ENCODE measurements at places on chromosomes 13 and 19.

- peak; percentile 42 for DNase-seq
These were observed 17.8 kb downstream of the C2CD4C start for GRCh38 chr19:391207-391557.

DNA sequence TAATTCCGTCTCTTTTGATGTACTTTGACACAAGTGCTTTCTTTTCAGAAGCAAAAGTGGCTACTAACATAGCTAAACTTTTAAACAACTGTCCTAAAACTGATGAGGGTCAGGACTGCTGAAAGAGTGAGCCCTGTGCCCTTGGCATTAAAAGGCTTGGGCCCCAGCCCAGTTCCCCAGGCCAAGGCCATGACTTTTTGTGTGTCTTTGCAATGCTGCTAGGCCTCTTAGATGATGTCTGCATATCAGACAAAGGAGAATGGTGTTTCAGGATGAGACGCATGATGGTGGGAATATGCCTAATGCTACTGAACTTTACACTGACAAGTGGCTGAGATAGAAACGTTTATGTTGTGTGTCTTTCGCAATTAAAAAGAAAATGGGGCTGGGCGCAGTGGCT, 38.0 kb downstream of the SLC7A9 start:
- no peak for DNase-seq

- DNase-seq = no peak
These were observed 40.8 kb downstream of the SERPINE3 start for GRCh38 chr13:51380269-51380668.

GRCh38 chr13:27961227-27962085, 7.7 kb downstream of the CDX2 start:
- no peak for DNase-seq

- no peak for DNase-seq
These were observed 67.9 kb upstream of the ITM2B start for GRCh38 chr13:48165063-48165462.

- no peak for DNase-seq
These were observed 752 bp upstream of the HAS1 start for GRCh38 chr19:51724543-51724942.

DNA sequence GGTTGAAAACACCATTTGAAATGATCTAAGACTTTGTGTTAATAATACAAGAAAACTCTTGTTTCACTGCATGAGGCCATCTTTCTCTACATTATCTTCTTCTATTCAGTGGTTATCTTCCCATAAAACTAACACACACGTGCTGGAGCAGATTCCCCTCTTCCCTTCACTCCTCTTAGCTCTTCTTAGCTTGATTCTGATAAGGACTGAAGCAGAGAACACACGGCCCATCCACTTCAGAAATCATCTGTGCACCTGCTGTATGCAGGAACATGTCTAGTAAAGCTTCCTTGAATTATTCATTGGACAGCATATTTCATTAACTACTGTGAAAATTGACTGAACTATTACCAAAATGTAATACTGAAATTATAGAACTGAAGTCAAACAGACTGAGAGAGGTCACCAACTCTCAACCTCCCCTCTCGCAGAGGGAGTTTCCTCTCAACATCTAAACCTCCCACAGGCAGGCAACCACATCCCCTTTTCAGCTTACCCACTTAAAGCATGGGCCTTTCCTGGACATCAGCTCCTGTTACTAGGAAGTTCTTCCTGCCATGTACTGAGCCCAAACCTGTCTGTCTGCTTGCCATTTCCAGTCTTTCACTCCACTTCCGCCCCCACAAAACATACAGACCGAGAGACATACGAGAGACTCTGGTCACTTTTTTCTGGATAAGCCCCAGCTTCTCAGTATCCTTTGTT, 113.9 kb downstream of the CRYL1 start:
- DNase-seq = peak; percentile 20

DNA sequence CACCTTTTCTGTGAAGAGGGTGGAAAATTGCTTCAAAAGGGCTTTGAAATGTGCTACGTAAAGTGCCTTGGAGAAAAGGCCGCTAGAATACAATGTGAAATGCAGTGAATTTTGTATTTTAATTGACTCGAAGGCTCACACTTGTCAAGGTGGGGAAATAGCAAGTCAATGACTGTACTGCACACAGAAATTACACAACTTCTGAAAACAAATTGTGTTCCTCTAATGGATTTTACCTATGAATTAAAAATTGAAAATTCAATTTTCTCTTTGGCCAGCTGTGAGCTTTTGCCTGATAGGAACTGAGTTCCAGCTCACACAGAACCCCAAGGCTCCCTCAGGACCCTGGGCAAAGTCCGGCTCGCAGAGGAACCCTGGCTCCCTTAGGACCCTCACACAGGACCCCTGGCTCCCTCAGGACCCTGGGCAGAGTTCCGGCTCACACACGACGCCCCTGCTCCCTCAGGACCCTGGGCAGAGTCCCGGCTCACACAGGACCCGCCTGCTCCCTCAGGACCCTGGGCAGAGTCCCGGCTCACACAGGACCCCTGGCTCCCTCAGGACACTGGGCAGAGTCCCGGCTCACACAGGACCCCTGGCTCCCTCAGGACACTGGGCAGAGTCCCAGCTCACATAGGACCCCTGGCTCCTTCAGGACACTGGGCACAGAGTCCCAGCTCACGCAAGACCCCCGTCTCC, 324.9 kb downstream of the UQCRFS1 start:
- DNase-seq = no peak

DNA sequence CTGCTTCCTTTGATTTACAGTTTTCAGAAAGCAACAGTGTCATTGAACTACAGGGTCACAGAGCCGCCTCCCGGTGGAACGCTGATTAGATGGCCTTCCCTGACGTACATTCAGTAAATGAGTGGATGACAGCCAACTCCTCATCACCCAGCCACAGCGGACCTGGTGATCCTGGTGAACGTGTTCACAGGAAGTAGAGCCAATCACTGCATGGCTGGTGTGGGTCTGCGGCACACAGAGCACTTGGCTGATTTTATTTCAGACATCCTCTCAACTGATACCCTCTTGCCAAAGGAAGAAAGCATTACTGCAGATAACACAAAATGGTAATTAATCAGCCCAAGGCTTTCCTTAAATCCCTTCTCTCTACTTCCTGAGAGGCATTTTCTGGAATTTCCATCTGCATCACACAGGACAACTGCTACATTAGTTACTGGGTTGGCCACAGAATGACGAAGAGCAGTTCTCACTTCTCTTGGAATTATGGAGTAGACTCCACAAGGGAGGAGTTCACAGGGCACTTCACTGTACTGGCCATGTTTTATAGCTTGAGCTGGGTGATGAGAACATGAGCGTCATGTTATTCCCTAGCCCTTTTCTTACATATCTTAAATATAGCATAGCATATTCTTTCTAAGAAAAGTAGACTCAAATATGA, 84.0 kb upstream of the SLC7A1 start:
- no peak for DNase-seq

GRCh38 chr13:90933097-90933826, 414.2 kb upstream of the MIR17HG start:
- no peak for DNase-seq

DNA sequence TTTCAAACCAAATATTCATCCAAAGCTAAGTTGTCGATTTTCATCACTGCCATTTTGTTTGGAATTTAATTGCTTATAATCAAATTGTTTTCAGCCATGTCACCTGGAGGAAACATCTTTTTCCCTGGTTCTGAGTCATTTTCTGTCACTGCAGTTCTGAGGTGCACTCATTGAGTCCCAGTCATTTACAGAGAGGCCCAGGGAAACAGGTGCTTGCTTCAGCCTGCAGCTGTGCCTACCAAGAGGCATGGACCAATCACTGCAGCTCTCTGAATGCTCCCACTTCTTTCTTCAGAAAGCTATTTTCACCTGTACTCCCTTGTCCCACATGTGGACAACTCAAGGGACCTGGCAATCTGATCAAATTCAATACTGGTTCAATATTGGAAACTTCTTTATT, 308.1 kb downstream of the COG6 start:
- peak; percentile 22 for DNase-seq

GRCh38 chr19:44499559-44499958, 763 bp downstream of the ZNF180 start:
- no peak for DNase-seq

DNA sequence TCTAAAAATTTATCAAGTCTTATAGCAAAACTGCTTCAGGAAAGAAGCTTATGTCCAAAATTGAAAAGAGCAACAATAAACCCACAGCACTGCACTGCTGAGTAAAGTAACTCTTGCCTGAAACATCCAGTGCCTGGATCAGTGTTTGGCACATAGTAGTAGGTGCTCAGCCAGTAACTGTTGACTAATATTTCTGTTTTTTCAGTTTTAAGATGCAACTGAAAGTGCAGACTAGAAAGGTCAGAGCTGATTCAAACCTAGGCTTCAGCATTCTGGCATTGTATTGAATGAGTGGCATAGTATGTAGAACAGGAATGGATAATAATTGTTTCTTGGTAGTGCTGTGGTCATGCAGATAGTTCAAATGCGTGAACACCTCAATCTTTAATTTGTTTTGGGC, 67.6 kb downstream of the UBL3 start:
- no peak for DNase-seq

GRCh38 chr19:36097036-36097435, 13.9 kb upstream of the OVOL3 start:
- DNase-seq = no peak

DNA sequence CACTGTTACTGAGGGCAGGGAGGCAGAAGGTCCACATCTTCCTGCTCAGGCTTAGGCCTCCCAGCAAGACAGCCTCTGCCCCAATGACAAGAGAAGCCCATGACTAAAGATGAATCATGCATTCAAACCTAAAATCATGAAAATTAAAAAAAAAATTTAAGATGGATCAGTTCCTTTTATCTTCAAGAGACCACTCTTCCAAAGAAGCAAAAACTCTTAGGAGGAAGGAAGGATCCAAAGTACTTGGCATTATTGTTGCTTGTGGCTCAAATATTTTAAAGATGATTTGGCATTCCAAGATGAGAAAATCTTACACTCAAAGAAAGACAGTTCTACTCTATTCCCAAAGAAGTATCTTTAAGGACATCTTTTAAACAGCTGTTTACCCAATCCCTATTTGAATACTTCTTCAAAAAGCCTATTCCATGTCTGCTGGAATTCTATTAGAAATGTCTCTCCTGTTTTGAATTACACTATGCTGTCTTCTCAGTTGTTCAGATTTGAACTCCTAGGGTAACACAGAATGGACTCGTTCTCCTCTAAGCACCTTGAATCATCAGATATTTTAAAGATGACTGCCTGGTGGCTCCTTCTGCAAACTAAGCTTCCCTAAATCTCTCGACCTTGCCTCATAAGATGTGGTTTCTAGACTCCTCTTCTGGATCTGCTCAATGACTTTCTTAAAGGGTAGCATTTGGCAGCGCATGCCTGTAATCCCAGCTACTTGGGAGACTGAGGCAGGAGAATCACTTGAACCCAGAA, 7.0 kb downstream of the SERP2 start:
- DNase-seq = no peak

DNA sequence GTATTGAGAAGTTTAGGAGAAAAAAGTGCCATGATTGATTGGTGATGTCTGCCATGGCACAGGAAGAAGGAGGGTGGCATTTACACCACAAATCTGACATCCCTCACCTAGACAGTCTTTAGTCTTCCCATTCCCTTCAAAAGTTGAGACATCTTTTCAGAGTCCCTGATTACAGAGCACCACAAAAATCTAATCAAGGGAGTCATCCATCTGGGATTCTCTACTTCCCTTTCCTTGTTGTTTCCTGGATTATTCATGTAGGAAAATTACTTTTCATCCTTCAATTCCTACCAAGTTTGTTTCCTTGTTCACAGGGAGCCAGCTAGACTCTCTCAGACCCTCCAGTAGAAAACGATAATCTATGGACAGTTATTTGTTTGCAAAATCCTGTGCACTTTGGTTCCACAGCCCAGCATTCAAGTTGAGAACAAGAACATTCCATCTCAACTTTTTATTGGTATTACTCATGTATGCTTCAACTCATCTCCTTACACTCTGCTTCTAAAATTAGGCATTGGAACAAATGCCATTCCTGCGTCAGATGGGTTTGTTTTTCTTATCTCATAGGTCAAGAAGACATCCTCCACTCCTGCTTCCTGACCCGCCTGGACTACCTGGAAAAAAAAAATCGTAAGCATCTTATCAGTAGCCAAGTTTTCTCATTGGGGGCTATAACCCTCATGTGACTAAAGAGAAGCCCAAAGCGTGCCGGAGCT, 259.9 kb downstream of the FOXO1 start:
- DNase-seq = no peak

- DNase-seq = peak; percentile 62
These were observed 79.8 kb upstream of the FLT1 start for GRCh38 chr13:28574617-28575142.

- DNase-seq = no peak
These were observed 72.8 kb upstream of the PCDH8 start for GRCh38 chr13:52921194-52921593.

DNA sequence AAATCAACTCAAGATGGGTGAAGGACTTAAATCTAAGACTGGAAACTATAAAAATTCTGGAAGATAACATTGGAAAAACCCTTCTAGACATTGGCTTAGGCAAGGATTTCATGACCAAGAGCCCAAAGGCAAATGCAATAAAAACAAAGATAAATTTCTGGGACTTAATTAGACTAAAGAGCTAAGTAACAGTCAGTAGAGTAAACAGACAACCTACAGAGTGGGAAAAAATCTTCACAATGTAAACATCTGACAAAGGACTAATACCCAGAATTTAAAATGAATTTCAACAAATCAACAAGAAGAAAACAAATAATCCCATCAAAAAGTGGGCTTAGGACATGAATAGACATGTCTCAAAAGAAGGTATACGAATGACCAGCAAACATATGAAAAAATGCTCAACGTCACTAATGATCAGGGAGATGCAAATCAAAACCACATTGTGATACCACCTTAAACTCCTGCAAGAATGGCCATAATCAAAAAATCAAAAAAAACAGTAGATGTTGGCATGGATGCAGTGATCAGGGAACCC, 6.3 kb upstream of the RFX1 start:
- no peak for DNase-seq

GRCh38 chr13:31686670-31687425, 52.5 kb upstream of the RXFP2 start:
- DNase-seq = no peak

GRCh38 chr19:47028195-47028601, 8.6 kb downstream of the NPAS1 start:
- DNase-seq = no peak

- DNase-seq = no peak
These were observed 2.5 kb downstream of the SLC1A5 start for GRCh38 chr19:46785980-46786235.

GRCh38 chr19:41957161-41957837, 1.8 kb downstream of the RABAC1 start:
- no peak for DNase-seq

DNA sequence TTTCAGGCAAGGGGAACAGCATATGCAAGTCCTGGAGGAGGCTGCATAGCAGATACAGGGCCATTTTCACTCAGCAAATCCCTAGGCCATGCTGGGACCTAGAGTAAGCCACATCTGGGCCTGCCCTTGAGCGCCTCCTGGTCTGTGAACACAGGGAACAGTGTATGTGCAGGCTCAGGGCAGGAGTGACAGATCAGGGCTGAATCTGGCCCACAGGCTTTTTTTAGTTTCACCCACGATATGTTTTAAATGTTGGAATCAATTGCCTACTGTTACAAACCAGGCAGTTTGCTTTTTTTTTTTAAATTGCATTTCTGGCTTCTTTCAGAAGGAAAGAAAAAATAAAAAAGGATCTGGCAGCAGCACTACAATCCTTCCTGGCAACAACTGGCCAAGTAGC, 1.5 kb upstream of the TMEM145 start:
- no peak for DNase-seq

- no peak for DNase-seq
These were observed 2.9 kb downstream of the SBNO2 start for GRCh38 chr19:1170938-1171754.

- no peak for DNase-seq
These were observed 23.9 kb downstream of the CARS2 start for GRCh38 chr13:110681868-110682550.
